ENCODE measurements at places on chromosomes 2 and 18. TPM values are rescaled to one million over a fixed set of nuclear protein-coding genes. Genes with fewer than 3 reads are reported as not detected.

CD302 gene
- 33.7 TPM for total RNA-seq

MRPS9 gene
- total RNA-seq: 59.2 TPM

IL37 gene
- not detected for total RNA-seq

DAPL1 gene
- not detected for total RNA-seq

CFAP65 gene
- not detected for total RNA-seq

DNA sequence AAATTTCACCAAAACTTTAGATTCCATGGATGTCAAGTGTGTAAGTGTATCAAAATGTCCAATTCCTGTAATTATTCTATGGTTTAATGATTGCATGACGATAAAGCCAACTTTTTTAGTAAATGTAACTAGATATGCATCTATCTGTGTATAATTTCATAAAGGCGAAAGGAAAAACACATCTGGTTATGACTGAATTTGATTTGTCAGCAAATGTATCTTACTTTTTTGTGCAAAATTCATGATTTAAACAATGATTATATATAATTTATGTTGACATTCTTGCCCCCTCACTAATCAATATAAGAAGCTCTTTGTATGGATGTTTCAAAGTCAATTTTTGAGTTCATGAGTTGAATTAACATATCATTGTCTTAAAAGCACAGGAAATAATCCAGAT is 138.5 kb downstream of the KCNJ3 start:
- no peak for DNase-seq

DNA sequence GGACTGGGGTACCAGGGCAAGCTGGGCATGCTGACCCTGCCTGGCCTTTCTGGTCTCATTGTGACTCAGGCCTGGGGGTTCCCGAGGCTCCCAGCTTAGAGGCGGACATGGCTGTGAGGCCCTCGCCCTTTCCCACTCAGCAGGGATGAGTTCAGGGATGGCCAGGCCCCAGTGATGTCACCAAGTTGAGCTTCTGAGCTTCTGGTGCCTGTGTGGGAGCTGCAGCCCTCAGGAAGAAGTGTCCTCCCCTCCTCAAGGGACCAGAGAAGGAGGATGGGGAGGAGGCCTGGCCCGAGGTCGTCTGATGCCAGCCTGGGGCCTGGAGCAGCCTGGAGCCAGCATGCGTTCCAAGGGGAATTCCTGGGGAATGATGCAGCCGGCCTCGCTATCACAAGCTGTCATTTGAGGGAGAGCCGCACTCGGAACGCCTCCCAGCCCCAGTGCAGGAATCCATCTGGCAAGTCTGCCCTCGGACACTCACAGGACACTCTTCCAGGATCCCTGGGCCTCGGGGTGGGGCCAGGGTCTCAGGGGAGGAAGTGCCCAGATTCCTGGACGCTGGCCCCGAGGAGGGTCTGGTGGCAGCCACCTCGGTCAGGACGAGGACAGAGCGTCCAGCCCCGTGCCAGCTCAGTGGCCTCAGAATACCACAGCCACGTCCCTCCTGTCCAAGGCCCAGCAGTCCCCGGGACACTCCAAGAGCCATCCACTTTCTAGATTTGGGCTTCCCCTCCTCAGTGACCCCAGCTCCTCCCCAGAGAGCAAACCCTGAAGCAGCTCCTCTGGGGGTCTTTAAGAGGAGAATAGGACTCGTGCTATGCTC is 61.2 kb upstream of the GPC1 start:
- DNase-seq: peak; percentile 83

Data from right cardiac atrium (tissue), 5 donors.